ENCODE measurements at places on chromosomes 4 and X. TPM values are rescaled to one million over a fixed set of nuclear protein-coding genes. Genes with fewer than 3 reads are reported as not detected.

- DNase-seq, result no peak
Measured at GRCh38 chr4:121140716-121141460, 23.2 kb downstream of the TNIP3 start.

CCNA2 gene
- 0.52 TPM for total RNA-seq

GRCh38 chr4:17966312-17966711 lies 55.2 kb downstream of the LCORL start:
- no peak for DNase-seq

- DNase-seq, result no peak
Measured at GRCh38 chrX:66601522-66601921, 37.4 kb downstream of the EDA2R start.

DNA sequence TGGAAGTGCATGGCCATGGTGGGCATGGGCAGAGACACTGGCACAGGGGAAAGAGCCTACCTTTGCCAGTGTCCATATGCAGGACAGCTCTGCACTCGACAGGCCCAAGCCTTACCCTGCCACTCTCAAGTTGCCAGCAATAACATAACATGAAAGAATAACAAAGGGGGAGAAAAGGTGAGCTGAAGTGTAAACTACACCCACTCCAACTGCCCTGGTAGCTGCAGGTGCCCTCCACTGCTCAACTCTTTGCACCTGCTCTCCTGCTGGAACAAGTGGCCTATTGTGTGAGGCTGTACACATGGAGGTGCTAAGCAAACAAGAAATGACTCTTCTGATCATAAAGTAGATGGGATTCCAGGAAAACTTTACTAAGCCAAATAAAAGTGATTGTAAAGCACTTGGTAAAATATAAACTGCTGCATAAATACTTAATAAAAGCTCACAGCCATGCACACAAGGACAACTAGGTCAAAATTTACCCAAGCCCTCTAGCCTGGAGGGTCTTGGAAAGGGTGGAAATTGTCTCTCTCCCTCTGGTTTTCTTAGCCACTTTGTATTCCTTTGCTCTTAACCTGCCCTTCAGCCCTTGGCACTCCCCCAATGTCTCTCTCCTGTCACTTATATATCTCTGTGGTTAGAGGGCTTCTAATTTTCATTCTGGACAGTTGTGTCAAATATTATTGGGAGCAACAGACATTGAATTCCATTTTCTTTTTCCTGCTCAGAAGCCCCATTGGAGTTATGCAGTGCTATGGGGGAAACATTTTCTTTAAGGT lies 261.2 kb upstream of the GPC4 start:
- no peak for DNase-seq

DNA sequence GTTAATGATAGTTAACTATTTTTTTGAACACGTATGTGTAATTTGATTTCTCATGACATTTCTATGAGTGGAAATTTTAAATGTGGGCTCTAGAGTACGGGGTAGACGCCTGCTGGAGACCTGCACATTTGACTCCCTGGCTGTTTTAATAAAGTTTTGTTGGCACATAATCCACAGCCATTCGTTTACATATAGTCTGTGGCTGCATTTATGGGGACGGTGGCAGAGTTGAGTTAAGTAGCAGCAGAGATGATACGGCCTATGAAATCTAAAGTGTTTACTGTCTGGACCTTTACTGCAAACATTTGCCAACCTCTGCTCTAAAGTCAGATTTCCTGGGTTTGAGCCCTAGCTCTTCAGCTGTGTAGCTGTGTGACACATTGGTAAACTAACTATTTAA lies 118.8 kb downstream of the CHRNA9 start:
- no peak for DNase-seq

DNA sequence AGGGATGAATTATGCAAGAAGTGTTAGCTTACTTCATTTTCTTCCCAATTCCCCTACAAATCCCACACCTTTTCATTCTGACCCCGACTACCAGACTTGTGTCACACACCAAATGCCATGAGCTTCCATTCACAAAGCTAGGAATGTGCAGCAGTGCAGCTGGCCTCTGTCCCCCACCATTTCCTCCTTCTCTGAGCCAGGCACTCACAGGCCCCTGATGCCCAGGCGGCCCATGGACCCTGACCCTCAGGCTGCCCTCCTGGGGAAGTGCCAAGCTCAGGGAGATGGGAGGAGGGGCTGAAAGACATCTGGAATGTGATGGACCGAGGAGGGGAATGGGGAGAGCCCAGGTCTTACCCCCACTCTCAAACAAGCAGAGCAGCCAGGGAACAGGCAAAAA lies 67.0 kb upstream of the BCOR start:
- no peak for DNase-seq

XKRX gene
- not detected for total RNA-seq

DAPP1 gene
- 0.74 TPM for total RNA-seq

DNA sequence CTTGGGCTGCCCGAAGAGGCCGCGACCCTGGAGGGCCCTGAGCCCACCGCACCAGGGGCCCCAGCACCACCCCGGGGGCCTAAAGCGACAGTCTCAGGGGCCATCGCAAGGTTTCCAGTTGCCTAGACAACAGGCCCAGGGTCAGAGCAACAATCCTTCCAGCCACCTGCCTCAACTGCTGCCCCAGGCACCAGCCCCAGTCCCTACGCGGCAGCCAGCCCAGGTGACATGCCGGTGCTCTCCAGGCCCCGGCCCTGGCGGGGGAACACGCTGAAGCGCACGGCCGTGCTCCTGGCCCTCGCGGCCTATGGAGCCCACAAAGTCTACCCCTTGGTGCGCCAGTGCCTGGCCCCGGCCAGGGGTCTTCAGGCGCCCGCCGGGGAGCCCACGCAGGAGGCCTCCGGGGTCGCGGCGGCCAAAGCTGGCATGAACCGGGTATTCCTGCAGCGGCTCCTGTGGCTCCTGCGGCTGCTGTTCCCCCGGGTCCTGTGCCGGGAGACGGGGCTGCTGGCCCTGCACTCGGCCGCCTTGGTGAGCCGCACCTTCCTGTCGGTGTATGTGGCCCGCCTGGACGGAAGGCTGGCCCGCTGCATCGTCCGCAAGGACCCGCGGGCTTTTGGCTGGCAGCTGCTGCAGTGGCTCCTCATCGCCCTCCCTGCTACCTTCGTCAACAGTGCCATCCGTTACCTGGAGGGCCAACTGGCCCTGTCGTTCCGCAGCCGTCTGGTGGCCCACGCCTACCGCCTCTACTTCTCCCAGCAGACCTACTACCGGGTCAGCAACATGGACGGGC lies 579 bp downstream of the ABCD1 start:
- no peak for DNase-seq

CCDC158 gene
- 0.11 TPM for total RNA-seq

GRCh38 chr4:148200960-148201359 lies 241.3 kb downstream of the NR3C2 start:
- no peak for DNase-seq
